ENCODE measurements at places on chromosomes 12 and 14.
A peak's percentile ranks its signal among the peaks of the same experiment; 100 is the strongest.

DNA sequence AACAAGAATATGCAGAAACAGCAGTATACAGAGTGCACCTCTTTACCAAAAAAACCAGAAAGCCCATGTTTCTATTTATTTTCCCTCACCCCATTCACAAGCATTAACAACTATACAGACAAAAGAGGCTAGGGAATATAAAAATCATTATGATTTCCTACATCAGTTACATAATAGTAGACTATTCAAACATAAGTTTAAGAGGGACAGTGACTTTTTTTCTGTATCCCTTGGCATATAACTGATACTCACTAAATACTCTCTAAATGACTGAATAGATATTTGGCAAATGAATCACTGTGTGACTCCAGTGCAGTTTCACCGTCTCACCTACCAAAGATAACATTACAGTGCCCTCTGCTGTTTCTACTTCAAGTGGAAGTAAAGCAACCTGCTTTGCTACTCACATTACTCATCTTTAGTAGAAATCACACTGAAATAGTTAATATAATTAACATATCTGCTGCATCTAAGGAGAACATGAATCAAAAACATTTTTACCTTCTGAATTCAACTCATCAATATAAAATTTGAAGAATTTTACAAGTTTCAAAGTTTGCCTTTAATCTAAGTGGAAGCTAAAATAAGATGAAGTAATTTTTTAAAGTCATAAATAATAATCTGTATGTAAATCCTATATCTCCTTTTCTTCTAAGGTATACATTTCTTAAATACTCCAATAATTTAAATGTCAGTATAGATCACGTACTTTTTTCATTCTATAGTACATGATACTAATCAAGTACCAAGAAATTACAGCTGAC is 103.8 kb downstream of the OSBPL8 start:
- DNase-seq: peak; percentile 49

- DNase-seq: peak; percentile 40
These were observed 236.1 kb upstream of the NPAS3 start for GRCh38 chr14:32702562-32702961.

DNA sequence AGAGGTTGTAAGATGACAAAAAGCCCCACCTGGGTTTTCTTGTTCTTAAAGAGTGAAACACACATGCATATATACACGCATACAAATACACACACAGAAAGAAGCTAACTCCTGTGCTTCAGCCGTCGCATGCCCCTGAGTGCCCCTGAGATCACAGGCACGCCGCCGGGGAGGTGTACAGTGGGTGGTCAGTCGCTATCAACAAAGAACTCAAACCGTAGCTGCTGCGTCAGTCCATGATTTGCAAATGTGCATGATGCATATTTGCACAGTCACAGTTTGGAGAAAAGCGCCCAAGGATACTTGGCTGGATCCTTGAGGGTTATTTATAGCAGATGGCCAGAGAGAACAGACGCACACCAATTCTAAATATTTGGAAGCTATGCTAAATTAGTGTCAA is 206.9 kb downstream of the TMEM132D start:
- DNase-seq: no peak

DNA sequence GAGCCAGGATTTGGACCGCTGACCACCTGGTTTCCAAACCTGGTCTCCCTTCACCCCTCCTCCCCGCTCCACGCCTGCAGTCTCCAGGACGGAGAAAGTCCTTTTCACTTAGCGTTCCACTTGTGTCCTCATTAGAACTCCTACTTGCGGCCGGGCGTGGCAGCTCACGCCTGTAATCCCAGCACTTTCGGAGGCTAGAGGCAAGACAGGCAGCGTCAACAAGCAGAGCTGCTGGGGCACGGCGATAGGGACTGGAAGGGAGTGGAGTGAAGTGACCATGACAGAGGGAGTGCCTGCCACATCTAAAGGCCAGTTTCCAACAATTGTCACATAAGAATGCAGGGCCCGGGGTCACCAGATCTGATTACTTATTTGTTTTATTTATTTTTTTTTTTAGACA is 132.5 kb upstream of the NCOR2 start:
- no peak for DNase-seq

DNA sequence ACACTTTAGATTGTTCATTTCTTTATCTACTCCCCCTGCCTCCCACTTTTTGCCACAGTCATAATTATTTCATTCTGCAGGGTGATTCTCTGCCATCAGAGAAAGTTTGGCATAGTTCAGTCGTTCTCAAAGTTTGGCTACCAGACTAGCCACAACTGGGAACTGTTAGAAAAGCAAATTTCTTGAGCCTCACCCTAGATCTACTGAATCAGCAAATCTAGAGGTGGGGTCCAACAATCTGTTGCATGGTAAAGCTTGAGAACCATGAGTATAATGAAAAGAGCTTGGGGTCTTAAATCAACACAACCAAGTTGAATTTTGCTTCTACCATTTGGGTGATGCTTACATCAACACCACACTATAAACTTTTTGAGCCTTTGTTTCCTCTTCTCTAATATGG is 172.7 kb downstream of the NRXN3 start:
- DNase-seq: no peak

DNA sequence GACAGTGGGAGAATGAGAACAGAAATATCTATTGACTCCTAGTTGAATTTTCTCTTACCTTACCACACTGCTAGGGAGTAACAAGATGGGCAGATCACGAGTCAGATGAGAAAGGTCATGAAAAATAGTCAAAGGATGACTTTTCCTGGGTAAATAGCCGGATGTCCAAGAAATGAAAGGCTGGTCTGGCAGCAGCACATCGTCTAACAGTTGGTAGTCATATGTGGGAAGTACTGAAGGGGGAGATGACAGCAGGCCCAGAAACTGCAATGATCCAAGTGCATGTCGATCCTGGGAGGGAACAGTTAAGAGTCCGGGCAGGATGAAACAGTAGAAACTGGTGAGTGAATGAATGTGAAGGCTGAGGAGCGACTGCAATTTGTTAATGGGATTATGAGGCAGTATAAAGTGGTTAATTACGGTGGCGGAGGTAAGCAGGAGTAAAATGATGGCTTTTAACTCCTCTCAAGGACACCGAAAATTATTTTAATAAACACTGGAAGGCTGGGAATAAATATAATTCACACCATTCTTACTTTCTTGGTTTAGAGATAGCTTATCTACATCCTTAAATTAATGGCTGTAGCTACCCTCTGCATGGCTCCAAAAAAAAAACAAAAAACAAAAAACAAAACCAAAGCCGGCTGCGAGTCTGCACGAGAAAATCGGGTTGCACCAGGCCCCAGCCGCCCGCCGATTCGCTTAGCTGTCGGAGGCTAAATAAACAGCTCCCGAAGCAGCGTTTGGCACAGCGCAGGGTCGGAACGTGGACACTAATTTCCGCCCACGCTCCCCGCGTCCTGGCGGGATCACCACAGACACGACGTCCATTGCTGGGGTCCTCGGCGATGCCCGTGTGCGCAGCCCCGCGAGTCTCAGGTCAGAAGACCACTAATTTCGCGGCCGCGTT is 1.0 kb upstream of the ERC1 start:
- peak; percentile 59 for DNase-seq

DNA sequence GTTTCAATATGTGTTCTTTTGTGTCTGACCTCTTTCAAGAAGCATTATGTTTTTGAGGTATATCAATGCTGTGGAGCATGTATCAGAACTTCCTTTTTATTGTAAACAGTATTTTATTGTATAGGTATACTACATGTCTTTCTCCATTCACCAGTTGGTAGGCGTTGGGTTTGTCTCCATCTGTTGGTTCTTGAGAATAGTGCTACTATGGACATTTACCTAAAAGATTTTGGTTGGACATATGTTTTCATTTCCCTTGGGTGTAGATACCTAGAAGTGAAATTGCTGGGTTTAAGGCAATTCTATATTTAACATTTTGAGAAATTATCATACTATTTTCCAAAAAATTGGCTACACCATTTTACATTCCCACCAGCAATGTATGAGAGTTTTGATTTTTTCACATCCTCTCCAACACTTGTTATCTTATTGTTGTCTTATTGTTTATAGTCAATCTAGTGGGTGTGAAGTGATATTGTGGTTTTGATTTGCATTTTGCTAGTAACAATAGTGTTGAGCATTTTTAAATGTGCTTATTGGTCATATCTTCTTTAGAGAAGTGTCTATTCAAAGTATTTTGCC is 409.2 kb downstream of the IPO8 start:
- DNase-seq: peak; percentile 43

DNA sequence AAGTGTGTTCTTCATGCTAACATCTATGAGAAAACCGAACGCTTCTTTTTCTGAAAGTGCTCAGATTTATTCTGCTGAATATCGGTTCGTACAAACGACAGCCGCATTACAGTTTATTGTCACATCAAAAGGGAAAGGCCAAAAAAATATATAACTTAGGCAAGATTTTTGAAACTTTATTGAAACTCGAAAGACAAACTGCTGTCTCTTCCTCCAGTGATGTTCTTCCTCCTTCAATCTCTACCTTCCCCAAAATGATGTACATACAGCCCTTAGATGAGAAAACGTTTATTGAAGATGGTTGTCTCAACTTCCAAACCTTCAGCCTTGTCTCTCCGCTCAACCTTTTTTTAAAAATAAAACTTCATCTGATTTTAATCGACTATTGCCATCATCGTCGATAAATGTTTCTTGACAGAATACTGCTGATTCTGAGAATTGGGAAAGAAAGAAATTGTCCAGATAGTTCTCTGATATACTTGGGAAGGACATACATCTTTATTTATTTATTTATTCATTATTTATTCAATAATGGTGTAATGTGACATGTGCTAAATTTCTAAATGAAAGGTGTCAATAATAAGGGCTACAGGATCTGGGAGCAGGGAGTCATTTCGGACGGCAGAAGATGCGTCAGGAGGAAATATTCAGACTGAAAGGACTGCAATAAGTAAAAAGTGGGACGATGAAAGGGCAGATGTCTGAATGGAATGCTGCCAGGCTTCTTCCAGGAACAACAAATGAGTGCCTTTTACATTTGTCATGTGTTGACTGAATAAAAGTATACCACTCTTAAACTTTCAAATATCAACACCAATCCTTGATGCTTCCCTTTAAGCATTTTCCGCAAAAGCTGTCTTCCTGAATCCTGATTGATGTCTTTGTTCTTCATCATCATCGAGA is 817 bp upstream of the MDM1 start:
- no peak for DNase-seq

DNA sequence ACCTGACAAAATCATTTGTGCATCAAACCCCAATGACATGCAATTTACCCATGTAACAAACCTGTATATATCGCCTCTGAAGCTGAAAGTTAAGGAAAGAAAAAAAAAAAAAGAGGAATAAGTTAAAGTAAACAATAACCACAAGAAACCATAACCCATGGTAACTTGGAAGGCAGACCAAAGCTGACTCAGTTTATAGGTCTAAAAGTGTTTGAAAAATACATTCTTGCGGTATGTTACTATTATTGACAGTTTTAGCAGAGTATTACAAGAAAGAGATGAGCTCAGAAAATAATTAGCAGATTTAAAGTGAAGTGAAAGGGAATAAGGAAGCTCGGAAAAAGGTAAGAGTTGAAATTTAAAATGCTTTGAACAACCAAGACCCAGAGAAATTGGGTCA is 34.4 kb upstream of the MGAT4C start:
- DNase-seq: no peak

- no peak for DNase-seq
These were observed 1089.1 kb downstream of the TRHDE start for GRCh38 chr12:73361156-73361863.

DNA sequence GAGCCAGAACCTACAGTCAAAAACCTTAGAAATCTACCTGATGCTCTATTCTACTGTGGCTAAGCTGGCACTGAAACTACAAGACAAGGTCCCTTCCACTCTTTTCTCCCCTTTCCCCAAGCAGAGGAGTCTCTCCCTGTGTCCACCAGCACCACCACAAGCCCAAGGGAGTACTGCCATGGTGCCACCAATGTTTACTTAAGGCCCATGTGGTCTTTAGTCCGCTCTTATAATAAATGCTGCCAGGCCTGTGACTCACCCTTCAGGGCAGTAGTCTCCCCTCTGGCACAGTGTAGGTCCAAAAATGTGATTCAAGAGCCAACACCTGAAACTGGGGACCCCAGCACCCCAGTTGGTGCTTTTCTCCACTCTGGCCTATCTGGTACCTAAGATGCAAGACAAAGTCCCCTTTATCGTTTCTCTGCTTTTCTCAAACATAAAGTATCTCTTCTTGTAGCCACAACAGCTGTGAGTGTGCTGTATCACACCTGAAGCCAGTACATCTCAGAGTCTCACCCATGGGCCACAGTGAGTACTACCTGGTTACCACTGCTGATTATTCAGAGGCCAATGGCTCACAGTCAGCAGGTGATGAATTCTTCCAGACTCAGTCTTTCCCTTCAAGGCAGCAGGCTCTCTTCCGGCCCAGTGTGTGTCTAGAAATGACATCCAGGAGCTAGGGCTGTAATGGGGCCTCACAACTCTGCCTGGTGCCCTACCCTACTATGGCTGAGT is 29.3 kb downstream of the SLC38A2 start:
- DNase-seq: no peak

DNA sequence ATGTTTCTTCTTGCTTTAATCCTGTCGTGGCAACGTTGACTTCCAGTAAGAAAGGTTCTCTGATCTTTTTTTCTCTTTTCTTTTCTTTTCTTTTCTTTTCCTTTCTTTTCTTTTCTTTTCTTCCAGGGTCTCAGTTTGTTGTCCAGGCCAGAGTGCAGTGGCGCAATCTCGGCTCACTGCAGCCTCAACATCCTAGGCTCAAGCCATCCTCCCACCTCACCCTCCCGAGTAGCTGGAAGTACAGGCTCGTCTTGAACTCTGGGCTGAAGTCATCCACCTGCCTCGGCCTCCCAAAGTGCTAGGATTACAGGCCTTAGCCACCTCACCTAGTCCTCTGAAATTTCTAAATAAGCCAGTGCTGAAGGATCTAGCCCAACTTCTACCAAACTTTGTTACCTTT is 1.3 kb upstream of the MAP3K9 start:
- no peak for DNase-seq

- no peak for DNase-seq
These were observed 188.2 kb downstream of the FUT8 start for GRCh38 chr14:65600742-65601141.

DNA sequence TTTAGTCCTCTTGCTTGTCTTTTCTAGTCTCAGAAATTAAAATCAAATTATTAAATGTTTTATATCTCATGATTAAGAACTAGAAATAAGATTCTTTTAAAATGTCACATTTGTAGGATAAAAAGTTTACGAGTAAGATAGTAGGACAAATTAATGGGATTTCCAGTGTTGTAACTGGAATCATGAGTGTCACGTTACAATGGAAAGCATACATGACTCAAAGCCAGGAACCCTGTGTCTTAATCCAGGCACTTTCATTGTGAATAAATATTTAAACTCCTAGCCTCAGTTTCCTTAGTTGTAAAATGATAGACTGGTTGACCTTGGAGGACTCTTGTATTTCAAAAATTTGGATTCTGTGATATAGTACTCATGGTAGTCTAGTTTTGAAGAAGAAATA is 84.9 kb downstream of the MIA2 start:
- no peak for DNase-seq

- DNase-seq: no peak
These were observed 66.4 kb upstream of the KRR1 start for GRCh38 chr12:75577812-75578211.

- DNase-seq: no peak
These were observed 53.9 kb downstream of the HNRNPC start for GRCh38 chr14:21215130-21215878.

Measured in iPS-NIHi11 (cell line).